ENCODE measurements at places on chromosomes 16 and 17.

- DNase-seq: no peak
Observed at GRCh38 chr16:54277845-54278703, 8.5 kb downstream of the IRX3 start.

DNA sequence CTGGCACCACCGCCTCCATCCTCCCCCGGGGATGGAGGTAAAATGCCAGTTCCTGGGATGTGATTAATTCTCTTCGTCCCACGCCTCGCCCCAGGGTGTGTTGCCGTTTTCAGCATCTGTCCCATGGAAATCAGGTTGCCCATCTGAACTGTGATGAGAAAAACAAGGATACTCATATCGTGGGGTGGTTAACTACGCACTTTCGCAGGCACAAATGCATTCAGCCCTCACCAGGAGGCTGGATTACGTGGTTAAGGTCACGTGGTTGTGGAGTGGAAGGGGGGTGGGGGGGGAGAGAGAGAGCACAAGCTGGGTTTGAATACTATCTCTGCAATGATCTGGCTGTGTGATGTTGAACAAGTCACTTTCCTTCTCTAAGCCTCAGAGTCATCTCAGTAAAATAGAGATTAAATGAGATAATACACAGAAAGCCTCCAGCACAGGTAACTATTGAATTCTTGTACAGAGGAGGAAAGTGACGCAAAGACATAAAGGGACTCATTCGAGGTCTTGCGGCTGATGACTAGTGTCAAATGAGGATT lies 74.7 kb downstream of the BMERB1 start:
- peak; percentile 35 for DNase-seq

GRCh38 chr17:76679239-76679638 lies 31.5 kb downstream of the MXRA7 start:
- no peak for DNase-seq

DNA sequence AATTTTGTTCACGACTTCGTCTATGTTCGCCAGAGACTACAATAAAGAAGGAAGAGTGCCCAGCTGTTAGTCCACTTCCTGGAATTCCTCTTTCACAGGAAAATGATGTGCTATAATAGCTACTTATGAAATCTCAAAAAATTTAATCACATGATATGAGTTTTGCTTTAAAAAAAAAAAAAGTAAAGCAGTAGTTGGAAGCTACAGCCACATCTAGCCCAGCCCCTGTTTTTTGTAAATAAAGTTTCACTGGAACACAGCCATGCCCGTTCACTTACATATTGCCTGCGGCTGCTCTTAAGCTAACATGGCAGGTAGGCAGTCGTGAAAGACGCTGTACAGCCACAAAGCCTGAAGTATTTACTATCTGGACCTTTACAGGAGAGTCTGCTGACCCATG lies 15.3 kb downstream of the VPS53 start:
- no peak for DNase-seq

DNA sequence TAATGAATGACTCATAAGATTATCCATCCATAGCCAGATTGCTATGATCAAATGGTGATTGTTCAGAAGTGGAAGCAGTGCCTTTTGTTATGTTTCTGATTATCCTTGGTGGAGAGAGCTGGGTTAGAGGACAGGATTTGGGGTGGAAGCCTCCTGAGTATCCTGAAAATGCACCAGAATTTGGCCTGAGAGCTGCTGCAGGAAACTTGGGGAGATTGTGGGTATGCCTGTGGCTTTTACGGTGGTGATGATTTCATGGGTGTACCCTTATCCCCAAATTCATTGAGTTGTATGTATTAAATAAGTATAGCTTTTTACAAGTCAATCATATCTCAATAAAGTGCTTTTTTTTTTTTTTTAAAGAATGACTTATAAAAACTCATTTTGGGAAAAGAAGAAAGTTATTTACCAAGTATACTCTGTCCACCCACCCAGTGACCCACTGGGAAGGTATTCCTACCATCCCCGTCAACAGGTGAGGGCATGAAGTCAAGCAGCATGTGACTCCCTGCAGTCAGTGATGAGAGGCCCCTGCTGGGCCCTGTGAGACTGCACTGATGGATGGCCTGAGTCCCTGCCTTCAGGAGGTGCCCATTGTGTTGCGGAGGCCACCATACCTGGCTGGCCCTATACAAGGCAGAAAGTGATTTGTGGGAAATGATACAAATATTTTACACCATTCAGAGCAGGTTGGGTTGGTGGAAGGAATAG lies 28.4 kb downstream of the NKD1 start:
- no peak for DNase-seq

GRCh38 chr17:42296012-42296411 lies 7.7 kb downstream of the STAT5A start:
- no peak for DNase-seq

DNA sequence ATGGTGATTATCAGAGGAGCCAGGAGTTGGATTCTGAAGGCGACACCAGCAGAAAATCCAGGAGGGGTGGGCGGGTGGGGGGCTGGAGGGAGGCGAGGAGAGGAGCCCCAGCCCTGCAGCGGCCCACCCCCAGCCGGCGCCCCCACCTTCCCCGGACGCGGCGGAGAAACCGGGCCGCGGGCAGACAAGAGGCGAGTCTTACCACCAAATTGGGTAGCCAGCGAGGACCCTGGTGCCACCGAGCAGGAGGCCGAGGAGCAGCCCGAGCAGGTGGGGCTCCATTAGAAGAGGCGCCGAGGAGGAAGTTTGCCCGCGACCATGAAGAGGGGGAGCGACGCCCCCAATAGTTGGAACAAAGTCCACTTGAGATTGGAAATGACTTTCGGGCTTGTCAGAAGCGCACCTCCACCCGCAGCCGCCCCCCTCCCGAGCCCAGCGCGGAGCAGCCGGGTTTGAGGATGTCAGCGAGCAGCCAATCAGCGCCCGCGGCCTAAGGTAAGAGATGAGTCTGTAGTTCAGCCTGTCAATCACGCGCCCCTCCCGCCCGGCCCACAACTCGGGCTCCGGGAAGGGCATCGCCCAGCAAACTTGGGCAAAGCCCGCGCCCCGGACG lies at the start of gene WNT3:
Gene WNT3 (minus strand): TSS at position 377 of the 613 bp plus-strand sequence. CDS start 95 bp downstream, at position 282.
- peak; percentile 70 for DNase-seq

GRCh38 chr17:15411384-15412198 lies 55.8 kb downstream of the CDRT4 start:
- DNase-seq: no peak

DNA sequence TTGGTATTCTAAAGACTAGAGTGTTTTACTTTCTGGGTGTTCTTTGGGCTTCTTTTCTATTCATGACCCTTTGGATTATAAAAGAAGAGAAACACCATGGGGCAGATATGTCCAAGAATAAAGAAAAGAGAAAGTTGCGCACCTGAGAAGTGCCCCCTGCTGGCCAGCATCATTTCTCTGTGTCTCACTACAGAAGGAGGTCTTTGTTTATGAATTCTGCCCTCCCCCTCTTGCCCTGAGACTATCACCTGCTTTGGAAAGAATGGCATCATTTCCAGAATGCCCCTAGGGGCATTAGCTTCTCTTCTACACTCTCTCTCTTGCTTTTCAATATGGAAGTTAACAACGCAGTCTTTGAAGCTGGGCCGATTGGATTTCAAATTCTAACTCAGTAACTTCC lies 45.0 kb downstream of the CDH13 start:
- no peak for DNase-seq

- no peak for DNase-seq
Observed at GRCh38 chr16:88088161-88088581, 136.9 kb downstream of the BANP start.

GRCh38 chr16:55502801-55503366 lies 6.0 kb upstream of the LPCAT2 start:
- DNase-seq: no peak
